ENCODE measurements at places on chromosomes 4 and X.

DNA sequence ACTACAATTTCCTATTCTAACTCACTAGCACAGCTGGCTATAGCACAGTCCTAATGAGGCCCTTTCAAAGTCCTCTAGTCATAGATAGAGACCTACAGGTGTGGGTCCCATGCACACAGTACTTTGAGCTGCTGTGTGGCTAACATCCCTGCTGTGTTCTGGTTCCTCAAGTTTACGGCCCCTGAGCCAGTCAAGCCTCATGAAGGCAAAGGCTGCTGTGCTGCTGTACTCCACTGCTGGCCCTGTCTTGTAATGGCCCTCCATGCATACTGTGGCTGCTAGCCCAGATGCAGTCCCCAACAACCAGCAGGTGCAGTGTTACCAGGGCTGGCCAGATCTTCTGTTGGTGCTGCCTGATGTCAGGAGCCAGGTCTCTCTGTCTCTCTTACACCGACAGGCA lies 23.4 kb upstream of the ENPEP start:
- no peak for DNase-seq

- no peak for DNase-seq
These were observed 16.2 kb upstream of the SCRG1 start for GRCh38 chr4:173415092-173415491.

GRCh38 chrX:41607264-41607832 lies 81.4 kb upstream of the GPR34 start:
- no peak for DNase-seq

- no peak for DNase-seq
These were observed 23.6 kb upstream of the VAMP7 start for GRCh38 chrX:155857561-155857960.

GRCh38 chrX:70172221-70172620 lies 5.1 kb upstream of the DGAT2L6 start:
- DNase-seq, result no peak

- no peak for DNase-seq
These were observed 3.2 kb downstream of the MMRN1 start for GRCh38 chr4:89897867-89898266.

DNA sequence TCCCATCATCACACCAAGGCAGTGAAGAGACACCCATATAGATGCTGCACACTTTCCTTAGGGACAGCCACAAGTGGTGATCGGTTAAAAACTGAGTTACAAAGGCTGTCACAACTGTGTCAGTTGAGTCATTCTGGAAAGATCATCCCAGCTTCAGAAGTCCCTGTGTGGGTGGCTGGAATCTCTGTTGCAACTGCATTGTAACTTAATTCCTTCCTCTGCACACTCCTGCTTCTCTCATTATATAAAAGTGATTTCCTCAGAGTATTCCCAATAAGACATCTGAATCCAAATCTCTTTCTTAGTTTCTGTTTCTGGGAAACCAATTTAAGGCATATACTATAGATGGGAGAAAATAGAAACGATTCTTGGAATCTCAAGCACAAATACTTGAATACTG lies 88.1 kb downstream of the FSTL5 start:
- no peak for DNase-seq

DNA sequence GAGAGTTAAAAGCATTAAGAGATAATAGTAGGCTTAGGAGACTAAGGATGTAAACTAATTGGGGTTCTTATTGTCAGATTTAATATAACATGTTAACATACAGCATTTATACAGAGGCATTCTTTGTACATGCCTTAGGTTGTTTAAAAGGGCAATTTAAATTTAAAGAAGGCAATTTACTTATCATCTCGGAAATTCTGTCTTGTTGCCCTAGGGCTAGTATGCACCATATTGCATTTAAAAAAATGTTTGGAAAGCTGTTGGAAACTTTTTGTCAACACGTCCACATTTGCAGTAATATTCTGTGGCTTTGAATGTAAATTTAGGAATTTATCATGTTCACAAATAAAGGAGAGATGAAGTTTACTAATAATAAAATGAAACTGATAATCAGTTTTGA lies 25.5 kb downstream of the GALNT7 start:
- DNase-seq, result no peak

GRCh38 chr4:147160908-147161513 lies 215.3 kb upstream of the TTC29 start:
- no peak for DNase-seq

- no peak for DNase-seq
These were observed 187.5 kb upstream of the ETNPPL start for GRCh38 chr4:108950158-108950915.

- no peak for DNase-seq
These were observed at the start of gene KIT for GRCh38 chr4:54657551-54658251. Gene KIT, plus strand, starts transcription at chr4:54657957. Its CDS starts 58 bp downstream, at chr4:54658015.

DNA sequence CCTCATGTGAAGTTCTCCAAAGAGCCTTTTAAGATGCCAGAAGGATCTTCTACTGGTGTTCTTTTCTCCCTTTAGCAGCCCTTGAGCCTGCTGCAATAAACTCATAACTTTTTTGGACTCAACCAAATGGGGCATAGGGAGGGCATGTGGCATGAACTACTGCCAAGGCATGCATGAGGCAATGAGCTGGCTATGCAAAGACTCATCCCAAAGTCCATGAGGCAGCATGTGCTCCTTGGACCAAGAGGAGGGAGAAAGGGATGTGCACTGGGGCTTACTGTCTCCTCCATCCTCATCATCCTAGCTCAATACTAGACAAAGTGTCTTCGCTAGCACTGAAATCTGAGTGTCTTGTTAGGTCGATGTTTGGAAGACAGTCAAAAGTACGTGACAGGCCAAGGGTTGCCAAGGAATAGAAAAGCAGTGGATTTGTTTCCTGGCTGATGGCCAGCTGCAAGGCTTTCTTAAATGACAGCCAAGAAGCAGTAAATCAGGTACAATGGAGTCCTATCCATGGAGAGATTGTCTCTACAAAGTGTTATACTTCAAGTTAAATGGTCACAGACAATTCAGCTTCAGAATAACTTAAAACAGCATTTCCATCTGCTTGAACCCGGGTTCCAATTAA lies 44.5 kb upstream of the ATXN3L start:
- no peak for DNase-seq

DNA sequence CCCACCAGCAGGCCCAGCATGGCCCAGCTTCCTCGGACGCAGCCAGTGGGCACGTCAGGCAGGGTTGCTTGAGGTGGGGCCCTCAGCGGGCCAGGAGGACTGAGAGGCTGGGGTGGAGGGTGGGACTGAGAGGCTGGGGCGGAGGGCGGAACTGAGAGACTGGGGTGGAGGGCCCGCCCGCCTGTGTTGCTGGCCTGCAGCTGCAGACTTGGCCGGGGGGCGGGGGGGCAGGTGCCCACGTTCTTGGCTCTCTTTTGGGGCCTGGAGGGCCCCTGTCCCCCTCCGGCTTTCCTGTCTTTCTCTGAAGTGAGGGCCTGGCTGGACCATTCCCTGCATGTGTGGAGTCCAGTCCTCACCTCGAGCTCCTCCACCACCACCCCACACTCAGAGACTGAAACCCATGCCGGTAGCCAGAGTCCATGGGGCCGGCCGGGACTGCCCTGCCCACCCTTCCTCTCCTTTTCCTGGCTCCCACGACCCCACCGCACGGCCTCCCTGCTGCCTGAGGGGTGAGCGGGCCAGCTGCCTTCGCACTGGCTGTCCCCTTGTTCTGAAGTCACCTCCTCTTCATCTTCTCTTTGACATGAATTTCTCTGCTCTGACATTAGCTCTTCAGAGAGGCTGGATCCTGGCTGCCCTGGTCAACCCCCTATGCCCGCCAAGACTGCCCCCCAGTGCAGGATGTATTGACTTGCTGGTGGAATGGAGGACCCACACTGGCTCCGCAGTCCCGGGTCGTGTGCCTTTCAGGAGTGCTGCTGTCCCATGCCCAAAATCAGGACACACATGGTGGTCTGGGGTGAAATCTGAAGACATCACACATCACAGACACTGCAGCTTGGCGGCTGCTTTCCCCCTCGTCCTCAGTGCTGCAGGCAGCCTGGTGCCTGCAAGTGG lies 10.1 kb upstream of the NKX1-1 start:
- DNase-seq, result no peak

GRCh38 chr4:138890891-138891570 lies 124.5 kb upstream of the NOCT start:
- DNase-seq, result no peak

DNA sequence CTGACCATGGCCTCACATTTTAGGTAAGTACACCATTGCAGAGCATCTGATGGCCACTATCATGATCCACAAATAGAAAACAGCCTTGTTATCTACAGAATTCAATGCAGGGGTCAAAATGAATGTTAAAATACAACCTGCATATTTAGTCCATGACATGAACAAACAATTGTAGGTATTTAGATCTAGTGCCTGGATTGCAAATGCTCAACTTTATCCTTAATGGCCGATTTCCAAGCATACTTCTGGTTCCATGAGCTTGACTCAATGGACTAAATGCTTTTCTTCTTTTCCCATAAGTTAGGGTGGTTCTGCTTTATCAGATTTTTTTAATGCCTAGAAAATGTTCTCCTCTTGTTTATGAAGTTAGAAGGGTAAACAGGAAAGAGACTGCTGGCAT lies 139.2 kb upstream of the TTC29 start:
- no peak for DNase-seq

- DNase-seq, result no peak
These were observed 156.9 kb downstream of the SLIT2 start for GRCh38 chr4:20408611-20409010.

DNA sequence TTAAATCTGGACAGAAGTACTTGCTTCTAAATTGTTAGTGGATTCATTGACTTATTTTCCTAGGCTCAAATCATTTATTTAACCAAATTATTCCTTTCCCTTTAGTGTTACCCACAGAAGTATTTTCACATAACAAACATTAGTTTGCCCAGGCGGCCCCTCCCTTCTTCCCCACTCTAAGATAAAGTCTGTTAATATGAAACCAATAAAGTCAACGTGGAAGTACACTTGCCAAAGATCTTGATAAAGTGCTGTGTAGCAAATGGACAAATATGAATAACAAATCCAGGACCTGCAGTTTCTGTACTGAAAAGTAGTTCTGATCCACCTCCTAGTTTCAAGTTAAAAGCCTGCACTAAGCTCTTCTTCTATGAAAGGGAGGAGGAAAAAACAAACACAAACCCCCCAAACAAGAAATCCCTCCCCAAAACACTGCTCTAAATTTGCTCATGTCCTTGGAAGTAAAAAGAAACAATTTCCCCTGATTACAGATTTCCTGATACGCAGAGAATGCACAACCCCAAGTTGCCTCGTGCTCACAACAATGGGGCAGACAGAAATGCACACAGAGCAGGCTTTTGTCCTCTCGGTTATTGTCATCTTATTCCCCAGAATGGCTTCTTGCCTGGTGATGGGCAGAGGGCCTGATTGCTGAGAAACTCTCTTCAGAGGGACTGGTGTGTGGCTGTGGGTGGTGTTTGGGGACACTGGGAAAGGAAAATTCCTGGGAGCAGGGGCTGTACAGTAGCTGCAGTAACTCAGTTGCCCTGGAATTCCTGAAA lies 23.2 kb downstream of the TMSB4X start:
- DNase-seq, result no peak

DNA sequence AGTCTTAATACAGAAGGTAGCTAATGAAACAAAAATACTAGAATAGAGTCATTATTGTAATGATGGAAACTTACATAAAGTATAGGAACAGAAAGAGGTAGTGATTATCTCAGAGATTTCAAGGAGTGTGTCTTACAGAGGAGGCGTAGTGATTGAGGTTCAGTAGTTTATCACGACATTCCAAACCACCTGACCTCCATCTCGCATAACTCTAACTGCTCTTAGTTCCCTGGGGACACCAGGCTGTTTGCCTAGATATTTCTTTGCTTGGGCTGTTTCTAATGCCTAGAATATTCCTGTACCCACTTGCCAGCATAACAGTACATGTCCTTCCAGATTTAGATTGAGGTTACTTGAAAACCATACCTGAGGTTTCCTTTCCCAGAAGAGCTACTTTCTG lies 29.1 kb downstream of the STAG2 start:
- DNase-seq, result no peak

DNA sequence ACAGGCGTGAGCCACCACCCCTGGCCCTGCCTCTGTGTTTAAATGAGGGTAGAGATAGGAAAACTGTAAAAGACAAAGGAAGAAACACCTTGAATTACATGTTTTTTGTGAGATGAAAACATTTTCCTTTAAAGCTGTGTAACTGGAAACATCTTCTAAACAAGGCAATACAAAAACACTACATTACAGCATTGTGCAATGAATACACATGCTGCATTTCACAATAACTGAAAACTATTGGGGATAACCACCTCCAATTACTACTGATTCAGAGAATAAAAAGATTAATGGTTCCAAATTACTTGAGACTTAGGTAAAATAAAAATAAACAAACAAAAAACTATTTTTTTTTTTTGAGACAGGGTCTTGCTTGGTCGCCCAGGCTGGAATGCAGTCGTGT lies 7.6 kb upstream of the OGT start:
- no peak for DNase-seq

GRCh38 chr4:11039634-11040131 lies 355.1 kb upstream of the CLNK start:
- no peak for DNase-seq

DNA sequence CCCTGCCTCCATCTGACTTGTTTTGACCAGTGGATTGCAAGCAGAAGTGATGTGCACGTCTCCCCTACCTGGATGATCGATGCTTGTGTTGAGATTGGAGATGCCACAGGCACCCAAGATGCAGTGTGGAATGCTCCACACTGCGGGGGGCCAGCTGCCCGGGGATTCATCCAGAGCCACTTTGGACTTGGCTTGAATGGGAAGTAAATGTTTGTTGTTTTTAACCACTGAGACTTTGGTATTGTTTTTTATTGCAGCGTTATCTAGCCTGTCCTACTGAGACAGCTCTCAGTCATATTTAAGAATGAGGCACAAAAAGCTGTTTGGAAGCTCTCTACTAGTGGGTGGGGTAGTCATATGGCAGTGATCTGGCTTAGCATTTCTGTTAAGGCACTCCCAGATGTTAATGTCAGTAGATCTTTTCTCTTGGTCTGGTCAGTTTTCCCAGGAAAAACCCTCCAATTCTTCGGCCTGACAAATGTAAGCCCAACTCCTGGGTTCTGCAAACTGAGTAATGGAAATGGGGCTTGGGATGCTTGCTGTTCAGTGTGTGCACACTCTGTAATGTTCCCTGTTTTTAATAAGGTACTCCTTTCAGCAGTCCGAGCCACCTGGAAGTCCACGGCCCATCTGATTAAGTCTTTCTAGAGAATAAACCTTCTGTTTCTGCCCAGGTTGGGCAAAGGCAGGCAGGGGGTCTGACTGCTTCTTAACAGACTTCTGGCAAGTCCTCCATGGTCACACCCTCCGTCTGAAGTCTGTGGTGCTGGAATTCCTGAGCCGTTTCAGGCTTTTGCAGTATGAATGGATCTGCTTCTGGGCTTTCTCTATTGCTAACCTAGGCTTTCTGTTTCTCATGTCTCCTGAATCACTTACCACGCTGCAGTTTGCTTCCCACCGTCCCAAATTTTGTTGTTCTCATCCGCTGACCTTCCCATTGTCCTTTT lies 74.8 kb downstream of the WWC2 start:
- DNase-seq, result no peak

- DNase-seq, result no peak
These were observed 31.4 kb downstream of the VCX2 start for GRCh38 chrX:8139716-8140115.

Measured in activated T-helper 1 cell treated with anti-CD3 and anti-CD28 coated beads, Interleukin-12 subunit alpha, Interleukin-12 subunit beta, Interleukin-2, Interleukin-4 antibody, amounts not matched to agents 30 ng/mL and 10 ng/mL and 1 ng/mL, durations not matched to agents 14 hours and 24 hours and 36 hours (primary cell).